ENCODE measurements at places on chromosomes 16 and 17. TPM values are rescaled to one million over a fixed set of nuclear protein-coding genes. Genes with fewer than 3 reads are reported as not detected.

TBC1D3E gene
- total RNA-seq: not detected

SEZ6L2 gene
- 0.98 TPM for total RNA-seq

COIL gene
- total RNA-seq: 15.5 TPM

TSPOAP1 gene
- total RNA-seq: 0.09 TPM

LITAFD gene
- not detected for total RNA-seq

ADCY7 gene
- 4.0 TPM for total RNA-seq

PPL gene
- 3.2 TPM for total RNA-seq

SLC13A2 gene
- not detected for total RNA-seq
